Esophagus squamous epithelium (tissue), 5 donors: ENCODE measurements at places on chromosomes 1 and 21. TPM values are rescaled to one million over a fixed set of nuclear protein-coding genes. Genes with fewer than 3 reads are reported as not detected.

DNA sequence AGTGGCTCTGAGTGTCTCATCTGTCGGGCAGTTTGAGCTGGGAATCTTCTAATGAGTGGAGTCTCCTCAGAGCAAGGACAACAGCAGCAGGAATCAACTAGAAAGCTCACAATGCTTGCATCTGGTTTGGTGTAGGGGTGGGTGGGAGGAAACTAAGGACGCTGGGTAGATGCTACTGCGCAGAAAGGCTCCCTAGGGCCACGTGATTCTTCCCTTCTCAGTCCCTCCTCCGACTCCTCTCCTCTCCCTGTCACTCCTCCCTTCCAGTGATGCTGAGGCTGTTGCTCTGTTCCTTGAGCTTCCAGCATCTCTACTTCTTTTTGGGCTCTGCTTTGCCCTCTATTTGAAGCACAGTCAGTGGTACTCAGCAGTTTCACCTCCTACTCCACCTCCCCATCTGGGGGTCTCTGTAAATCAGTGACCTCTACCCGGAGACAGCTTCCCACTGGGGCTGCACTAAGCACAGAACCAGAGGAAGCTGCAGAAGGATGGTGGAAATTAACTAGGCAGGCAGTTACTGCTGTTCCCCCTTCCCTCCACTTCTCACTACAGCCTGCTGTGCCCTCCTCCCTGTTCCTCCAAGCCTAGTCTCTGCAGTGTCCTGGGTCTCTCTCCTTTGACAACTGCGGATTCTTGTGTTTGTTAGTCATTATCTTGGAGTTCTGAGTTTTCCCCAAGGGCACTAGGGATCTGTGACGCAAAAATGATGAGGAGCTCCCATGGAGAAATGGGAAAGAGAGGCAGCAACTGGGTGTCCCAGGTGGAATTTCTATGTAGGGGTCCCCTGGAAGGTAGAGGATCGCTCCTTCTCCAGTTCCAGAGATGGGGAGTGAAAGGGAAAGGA is 5.8 kb downstream of the LINGO4 start:
- H3K27me3 ChIP-seq = no peaks in the 10 kb centered on the region
- H3K4me1 ChIP-seq = no peaks in the 10 kb centered on the region
- no peak for DNase-seq
- no peak overlapping the region for H3K27ac ChIP-seq

- peaks cover 9% of the 10 kb centered on the region for H3K4me1 ChIP-seq
- H3K27ac ChIP-seq = no peak overlapping the region
- no peak for DNase-seq
- no peaks in the 10 kb centered on the region for H3K36me3 ChIP-seq
Observed at GRCh38 chr1:89822109-89822962, 1.5 kb downstream of the LRRC8D start.

GRCh38 chr1:14629363-14630014 is 31.0 kb downstream of the KAZN start:
- no peak overlapping the region for H3K4me3 ChIP-seq
- H3K4me1 ChIP-seq = no peaks in the 10 kb centered on the region
- no peaks in the 10 kb centered on the region for H3K36me3 ChIP-seq
- no peak overlapping the region for H3K27ac ChIP-seq

The CFHR4 gene
- total RNA-seq = not detected

DNA sequence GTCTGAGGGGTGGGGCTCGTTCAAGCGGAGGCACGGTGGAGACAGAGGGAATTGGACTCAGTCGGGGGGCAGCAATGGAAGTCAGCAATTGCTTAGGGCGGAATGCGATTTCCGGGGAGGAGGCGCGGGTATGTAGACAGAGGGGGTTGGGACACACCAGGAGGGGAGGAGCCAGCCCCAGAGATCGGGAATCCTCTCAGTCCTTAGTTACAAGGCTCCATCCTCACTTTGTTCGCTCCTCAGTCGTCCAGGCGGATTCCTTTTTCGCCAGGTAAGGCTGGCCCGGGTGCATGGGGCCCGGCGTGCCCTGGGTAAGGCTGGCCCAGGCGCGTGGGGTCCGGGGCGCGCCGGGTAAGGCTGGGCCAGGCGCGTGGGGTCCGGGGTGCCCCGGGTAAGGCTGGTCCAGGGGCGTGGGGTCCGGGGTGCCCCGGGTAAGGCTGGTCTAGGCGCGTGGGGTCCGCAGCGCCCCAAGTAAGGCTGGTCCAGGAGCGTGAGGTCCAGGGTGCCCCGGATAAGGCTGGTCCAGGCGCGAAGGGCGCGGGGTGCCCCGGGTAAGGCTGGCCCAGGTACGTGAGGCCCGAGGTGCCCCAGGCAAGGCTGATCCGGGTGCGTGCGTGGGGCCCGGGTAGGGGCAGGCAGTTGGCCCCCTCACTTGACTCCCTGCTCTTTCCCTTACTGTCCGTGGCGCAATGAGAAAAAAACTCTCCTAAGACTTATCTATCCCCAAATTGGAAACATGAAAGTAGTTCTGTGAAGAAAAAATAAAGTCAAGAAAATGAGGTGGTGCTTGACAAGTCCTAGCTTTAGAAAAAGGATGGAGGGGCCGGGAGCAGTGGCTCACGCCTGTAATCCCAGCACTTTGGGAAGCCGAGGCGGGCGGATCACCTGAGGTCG is at the start of gene L1TD1:
Gene L1TD1 (plus strand): TSS at position 199 of the 894 bp plus-strand sequence. CDS start 11,780 bp downstream, outside the sequence.
- H3K27me3 ChIP-seq = no peaks in the 10 kb centered on the region
- no peak within 1 kb of the TSS for H3K27ac ChIP-seq
- DNase-seq = no peak
- H3K36me3 ChIP-seq = no peaks in the 10 kb centered on the region
- H3K4me1 ChIP-seq = no peaks in the 10 kb centered on the region

The LCE1E gene
- not detected for total RNA-seq

- no peaks in the 10 kb centered on the region for H3K4me1 ChIP-seq
- no peak overlapping the region for H3K4me3 ChIP-seq
- no peak overlapping the region for H3K27ac ChIP-seq
Observed at GRCh38 chr1:117014209-117014608, 12.6 kb downstream of the CD101 start.

The LCE1C gene
- total RNA-seq = not detected

The RHD gene
- not detected for total RNA-seq

The ADCY10 gene
- not detected for total RNA-seq

The SLAMF8 gene
- total RNA-seq = 9.0 TPM

GRCh38 chr1:206554211-206554610 is 46.9 kb downstream of the RASSF5 start:
- no peak overlapping the region for H3K4me3 ChIP-seq
- peak overlapping the region; percentile 71 for H3K27ac ChIP-seq
- H3K36me3 ChIP-seq = no peaks in the 10 kb centered on the region
- H3K4me1 ChIP-seq = peaks cover 26% of the 10 kb centered on the region
- H3K27me3 ChIP-seq = no peaks in the 10 kb centered on the region

GRCh38 chr1:75134647-75135572 is 722 bp downstream of the LHX8 start:
- H3K36me3 ChIP-seq = no peaks in the 10 kb centered on the region
- peak overlapping the region; percentile 31 for H3K4me3 ChIP-seq
- peak overlapping the region; percentile 90 for H3K27ac ChIP-seq
- peaks cover 35% of the 10 kb centered on the region for H3K4me1 ChIP-seq
- peaks cover 29% of the 10 kb centered on the region for H3K27me3 ChIP-seq

The PHACTR4 gene
- 41.0 TPM for total RNA-seq

GRCh38 chr1:203777596-203777995 is 12.6 kb downstream of the LAX1 start:
- no peaks in the 10 kb centered on the region for H3K27me3 ChIP-seq
- no peaks in the 10 kb centered on the region for H3K4me1 ChIP-seq
- no peak overlapping the region for H3K4me3 ChIP-seq
- H3K27ac ChIP-seq = no peak overlapping the region
- no peak for DNase-seq

- DNase-seq = no peak
- no peaks in the 10 kb centered on the region for H3K27me3 ChIP-seq
- H3K4me3 ChIP-seq = no peak overlapping the region
- no peaks in the 10 kb centered on the region for H3K36me3 ChIP-seq
- H3K4me1 ChIP-seq = no peaks in the 10 kb centered on the region
Observed at GRCh38 chr1:184595596-184595995, 159.1 kb downstream of the EDEM3 start.
